Activated gamma-delta T cell treated with anti-CD3 and anti-CD28 coated beads, Interleukin-2, amount 50 U/mL, for 16 hours (primary cell): ENCODE measurements at places on chromosomes 1 and 21.

- DNase-seq, result no peak
Observed at GRCh38 chr21:32951041-32951440, 74.7 kb upstream of the OLIG2 start.

DNA sequence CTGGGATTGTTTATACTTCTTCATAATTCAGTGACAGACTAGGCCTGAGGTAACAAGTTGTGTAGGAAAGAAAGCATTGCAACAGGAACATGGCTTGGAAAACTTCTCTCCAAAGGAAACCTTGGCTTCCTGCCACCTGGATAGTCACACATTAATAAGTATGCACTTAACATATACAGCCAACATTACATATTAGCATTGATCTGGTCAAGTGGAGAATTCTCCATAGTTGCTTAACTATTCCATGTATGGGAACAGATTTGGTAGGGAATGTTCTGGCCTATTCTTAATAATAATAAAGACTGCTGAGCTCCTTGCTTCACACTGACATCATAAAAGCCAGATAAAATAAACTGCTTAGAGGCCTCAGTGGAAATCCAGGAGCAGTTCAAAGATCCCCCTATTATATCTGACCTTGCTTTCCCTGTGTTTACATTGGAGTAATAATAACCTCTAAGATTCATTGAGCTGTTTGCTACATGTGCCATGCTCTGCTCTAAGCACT, 27.2 kb upstream of the NFIA start:
- no peak for DNase-seq

DNA sequence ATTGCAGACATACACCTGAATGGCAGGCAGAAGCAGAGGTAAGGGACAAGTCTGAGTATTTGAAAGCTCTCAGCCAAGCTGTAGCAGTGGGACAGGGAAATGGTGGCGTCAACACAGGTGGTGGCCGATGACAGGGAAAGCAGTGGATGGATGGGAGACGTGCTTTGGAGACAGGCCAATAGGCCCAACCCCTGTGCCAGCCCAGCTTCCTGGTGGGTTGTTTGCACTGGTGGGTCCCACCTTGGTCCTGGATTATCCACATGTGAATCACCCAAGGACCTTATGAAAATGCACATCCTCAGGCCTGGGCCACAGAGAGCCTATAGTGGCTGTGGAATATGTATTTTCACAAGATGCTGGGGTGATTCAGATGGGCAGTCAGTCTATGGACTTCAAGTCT, 203.7 kb upstream of the VAMP3 start:
- DNase-seq, result no peak

DNA sequence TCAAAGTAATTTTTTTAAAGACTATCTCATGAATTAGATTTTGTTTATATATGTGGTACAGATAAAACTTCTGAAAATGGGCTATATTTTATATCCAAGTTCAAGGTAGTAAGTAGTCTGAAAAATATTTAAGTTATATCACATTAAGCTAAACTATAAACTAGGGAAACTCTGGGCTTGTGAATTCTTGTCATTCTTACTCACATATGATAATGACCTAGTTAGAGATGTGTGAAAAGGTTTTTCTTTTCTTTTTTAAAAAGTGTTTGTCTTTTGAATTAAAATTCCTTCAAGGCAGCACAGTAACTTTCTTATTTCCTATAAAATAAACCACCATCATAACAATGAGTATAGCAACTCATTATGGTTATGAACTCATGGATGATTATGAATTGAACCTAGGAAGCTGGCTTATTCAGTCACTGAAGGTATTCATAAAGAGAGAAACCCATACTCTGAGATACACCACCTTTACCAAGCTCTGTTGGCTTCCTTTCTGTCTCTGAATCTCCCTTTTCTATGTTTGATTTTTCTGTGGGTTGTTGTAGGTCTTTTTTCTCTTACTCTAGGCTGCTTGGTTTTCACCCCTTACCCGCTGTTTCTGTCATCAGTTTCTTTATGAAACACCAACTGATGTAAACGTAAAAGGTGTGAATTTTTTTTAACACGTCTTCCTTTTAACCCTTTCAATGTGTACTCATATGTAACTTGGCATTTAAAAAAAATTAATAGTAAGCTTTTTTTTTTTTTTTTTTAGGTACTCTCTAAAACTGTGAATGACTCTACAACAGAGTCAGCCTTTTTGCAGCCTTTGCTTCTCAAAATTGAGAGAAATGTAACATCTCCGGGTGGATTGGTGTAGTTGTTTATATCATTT, 25.2 kb downstream of the IL12RB2 start:
- no peak for DNase-seq

- no peak for DNase-seq
Observed at GRCh38 chr1:53390261-53390660, 62.4 kb upstream of the LRP8 start.

GRCh38 chr1:201999625-202000238, 10.7 kb upstream of the ELF3 start:
- no peak for DNase-seq

GRCh38 chr1:30068787-30069472, 654.5 kb downstream of the MATN1 start:
- DNase-seq, result no peak

DNA sequence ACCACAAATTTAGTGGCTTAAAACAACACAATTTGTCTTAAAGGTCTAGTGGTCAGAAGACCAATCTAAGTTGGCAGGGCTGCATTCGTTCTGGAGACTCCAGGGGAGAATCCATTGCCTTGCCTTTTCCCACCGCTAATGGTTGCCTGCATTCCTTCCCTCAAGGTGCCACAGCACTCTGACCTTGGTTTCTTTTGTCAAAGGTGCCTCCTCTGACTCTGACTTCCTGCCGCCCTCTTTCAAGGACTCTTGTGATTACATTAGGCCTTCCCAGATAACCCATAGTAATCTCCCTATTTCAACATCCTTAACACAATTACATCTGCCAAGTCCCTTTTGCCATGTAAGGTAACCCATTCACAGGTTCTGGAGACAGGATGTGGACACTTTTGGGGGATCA, 145.3 kb downstream of the S1PR1 start:
- no peak for DNase-seq

GRCh38 chr1:116721451-116722007, 32.7 kb upstream of the CD2 start:
- no peak for DNase-seq

- DNase-seq, result peak; percentile 38
Observed at GRCh38 chr1:235417086-235417697, 50.0 kb downstream of the TBCE start.
